ENCODE measurements at places on chromosomes 16 and 17.

DNA sequence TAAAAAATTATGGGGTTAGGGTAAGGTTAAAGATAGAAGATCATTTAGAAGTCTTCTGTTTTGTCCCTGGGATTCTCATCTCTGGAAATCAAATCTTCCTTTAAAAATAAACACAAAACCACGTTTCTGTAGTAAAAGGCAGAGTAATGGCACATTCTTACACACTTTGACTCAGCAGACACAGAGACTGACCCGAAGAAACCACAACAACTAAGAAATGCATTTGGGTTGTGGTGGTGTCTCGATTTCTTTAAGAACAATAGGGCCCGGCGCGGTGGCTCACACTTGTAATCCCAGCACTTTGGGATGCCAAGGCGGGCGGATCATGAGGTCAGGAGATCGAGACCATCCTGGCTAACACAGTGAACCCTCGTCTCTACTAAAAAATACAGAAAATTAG lies 54.9 kb upstream of the MYH10 start:
- DNase-seq = no peak

- DNase-seq = no peak
Observed at GRCh38 chr16:87076331-87076949, 240.8 kb downstream of the C16orf95 start.

GRCh38 chr17:61366715-61367413 lies 32.8 kb upstream of the TBX2 start:
- DNase-seq = no peak

- no peak for DNase-seq
Observed at GRCh38 chr16:10252155-10252554, 69.9 kb upstream of the GRIN2A start.

DNA sequence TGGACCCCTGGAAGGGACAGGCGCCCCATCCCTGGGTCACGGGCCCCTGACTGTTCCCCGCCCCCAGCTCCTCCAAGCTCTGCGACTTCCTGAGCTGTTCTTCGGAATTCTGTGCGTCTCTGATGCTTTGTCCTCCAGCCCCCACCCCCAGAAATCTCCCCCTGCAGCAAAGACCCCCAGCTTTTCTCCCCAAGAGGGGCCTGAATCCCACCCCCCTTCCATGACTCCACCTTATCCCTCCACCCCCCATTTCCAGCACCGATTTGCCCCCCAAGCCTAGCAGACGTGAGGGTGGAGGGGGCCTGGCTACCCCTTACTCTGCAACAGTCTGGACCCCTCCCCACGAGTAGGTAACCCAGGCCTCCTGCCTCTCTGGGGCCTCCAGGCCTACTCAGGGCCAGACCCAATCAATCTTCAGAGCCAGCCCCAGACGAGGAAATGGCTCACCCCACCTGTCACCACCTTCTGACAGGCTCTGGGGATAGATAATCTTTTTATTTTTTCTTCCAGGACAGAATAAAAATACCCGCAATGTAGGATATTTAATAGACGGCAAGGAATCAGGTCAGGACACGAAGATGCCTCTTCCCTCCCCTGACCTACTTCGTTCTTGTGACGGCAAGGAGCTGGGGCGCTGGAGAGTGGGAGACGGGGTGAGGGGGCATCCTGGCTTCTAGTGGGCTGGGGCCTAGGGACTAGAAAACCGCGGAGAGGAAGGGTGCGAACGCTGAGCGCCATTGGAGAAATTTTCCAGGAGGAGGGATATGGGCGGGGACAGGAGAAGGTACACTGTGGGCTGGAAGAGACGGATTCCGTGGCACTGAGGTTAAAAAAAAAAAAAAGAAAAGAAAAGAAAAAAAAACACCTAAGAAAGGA lies 744 bp upstream of the PLXDC1 start:
- DNase-seq = peak; percentile 65

DNA sequence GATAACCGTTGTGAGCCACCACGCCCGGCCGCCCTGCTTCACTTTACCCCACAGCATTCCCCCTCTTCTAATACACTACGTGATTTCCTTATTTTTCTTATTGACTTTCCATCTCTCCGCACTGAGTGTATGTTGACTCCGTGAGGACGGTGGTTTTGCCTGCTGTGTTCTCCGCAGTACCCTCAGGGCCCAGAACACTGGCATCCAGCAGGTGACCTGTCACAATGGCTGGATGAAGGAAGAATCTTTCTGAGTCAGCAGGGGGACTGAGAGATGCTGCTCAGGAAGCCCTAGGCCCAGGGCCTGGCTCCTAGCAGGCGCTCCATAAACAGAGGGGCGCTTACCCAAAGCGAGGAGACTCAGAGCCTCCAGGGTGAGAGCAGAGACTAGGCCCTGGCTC lies 79.5 kb downstream of the RTN4RL1 start:
- DNase-seq = no peak

Measured in NCI-H1694 (cell line).